ENCODE measurements at places on chromosomes 12 and 14.

DNA sequence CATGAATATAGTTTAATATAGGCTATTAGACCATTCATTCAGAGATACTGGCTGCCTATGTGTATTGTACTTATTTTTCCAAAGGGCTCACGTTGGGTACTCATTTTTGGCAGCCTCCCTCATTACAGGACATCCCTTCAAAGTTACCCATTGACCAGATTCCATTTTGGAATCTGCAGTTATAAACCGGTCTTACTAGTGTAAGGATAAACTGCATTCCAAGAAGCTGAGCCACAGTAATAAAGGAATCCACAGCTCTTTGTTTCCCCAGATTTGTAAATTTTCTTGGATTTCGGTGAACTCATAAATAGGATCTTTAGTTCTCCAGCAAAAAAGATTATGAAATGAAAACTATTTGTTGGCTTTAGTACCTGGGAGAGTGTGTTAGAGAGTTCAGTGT lies 18.9 kb upstream of the CFL2 start:
- DNase-seq = no peak

DNA sequence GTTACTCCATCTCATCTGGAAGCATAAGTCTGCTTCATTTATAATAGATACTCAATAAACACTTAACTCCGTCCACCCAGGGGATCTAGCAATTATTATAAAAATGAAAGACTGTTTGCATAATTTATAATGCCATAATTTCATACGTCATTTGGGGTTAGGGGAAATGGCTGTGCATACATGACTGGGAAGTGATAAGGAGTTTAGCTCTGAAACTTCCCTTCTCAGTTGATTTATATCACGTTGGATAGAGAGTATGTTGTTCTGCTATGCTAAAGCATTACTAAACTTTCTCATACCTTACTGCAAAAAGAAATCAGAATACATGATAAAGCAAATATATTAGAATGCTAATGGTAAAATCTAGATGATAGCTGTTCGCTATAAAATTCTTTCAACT lies 90.4 kb upstream of the DYNC1H1 start:
- no peak for DNase-seq

GRCh38 chr12:93094988-93095737 lies 166.1 kb upstream of the EEA1 start:
- no peak for DNase-seq

- DNase-seq = peak; percentile 55
Observed at GRCh38 chr12:14367040-14367661, 1.7 kb downstream of the ATF7IP start.

DNA sequence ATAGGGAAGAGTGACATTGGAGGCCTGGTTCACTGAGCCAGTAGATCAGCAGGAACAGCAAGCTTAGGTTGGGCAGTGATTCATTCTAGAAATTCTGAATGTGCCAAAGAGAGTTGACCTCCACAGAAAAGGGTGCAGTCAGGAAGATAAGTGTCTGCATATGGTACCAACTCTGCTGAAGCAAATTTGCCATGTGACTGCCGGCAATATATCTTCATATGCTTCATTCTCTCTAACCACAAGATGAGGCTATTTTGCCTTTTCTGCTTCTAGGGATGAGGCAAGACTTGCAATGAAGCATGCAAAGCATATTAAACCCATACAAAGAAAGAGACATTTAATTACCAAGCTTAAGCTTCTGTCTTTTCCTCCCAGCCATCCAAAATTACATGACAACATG lies 13.6 kb downstream of the CCDC198 start:
- DNase-seq = peak; percentile 33

- no peak for DNase-seq
Observed at GRCh38 chr14:22285991-22286390, 303.0 kb downstream of the DAD1 start.

GRCh38 chr12:124768452-124769162 lies 95.1 kb downstream of the SCARB1 start:
- DNase-seq = no peak

DNA sequence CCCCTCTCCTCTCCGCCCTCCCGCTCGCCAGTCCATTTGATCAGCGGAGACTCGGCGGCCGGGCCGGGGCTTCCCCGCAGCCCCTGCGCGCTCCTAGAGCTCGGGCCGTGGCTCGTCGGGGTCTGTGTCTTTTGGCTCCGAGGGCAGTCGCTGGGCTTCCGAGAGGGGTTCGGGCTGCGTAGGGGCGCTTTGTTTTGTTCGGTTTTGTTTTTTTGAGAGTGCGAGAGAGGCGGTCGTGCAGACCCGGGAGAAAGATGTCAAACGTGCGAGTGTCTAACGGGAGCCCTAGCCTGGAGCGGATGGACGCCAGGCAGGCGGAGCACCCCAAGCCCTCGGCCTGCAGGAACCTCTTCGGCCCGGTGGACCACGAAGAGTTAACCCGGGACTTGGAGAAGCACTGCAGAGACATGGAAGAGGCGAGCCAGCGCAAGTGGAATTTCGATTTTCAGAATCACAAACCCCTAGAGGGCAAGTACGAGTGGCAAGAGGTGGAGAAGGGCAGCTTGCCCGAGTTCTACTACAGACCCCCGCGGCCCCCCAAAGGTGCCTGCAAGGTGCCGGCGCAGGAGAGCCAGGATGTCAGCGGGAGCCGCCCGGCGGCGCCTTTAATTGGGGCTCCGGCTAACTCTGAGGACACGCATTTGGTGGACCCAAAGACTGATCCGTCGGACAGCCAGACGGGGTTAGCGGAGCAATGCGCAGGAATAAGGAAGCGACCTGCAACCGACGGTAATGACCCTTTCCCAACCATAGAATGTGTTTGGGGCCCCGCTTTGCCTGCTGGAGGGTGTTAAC lies 615 bp downstream of the CDKN1B start:
- peak; percentile 38 for DNase-seq

GRCh38 chr12:6189028-6189427 lies 11.2 kb upstream of the CD9 start:
- DNase-seq = no peak

DNA sequence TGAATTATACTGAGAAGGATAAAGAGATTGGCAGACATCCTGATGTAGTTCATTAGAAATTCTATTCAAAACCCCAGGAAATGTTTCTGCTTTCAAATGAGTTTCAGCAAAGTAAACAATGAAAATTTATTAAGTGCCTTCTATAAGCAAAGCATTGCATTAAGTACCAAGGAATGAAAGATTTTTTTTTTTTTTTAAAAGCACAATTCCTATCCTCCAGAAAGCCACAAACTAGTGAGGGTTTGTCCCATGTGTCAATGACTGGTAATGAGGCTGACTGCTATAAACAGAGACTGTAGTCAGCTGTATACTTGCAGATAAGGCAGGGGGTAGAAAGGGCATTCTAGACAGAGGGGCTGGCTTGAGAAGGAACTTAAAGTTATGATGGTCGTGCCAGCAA lies 6.7 kb downstream of the ANO4 start:
- DNase-seq = no peak

DNA sequence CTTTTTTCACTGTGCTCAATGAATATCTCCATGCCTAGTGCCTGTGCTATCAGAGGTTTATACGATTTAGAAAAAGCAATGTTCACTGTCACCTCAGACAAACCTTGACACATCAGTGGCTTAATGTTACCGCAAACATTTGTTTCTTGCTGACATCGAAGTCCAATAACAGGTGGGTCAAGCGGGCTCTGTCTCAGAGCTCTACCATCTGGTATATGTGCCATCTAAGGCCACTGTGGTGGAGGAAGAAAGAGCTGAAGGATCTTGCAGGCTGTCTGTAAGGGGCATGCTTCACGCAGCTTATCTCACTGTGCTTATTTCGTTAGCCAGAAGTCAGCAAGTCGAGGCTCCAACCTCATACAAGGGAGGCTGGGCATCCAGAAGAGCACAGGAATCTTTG lies 189.5 kb upstream of the NTF3 start:
- DNase-seq = no peak

- DNase-seq = no peak
Observed at GRCh38 chr12:57250956-57251355, at the start of gene STAC3. STAC3 (minus strand) TSS chr12:57251187; CDS start chr12:57249636, 1,551 bp downstream.

GRCh38 chr12:6347367-6348338 lies 5.8 kb upstream of the TNFRSF1A start:
- DNase-seq = no peak

GRCh38 chr14:23145794-23146350 lies 26.8 kb upstream of the CEBPE start:
- DNase-seq = no peak

DNA sequence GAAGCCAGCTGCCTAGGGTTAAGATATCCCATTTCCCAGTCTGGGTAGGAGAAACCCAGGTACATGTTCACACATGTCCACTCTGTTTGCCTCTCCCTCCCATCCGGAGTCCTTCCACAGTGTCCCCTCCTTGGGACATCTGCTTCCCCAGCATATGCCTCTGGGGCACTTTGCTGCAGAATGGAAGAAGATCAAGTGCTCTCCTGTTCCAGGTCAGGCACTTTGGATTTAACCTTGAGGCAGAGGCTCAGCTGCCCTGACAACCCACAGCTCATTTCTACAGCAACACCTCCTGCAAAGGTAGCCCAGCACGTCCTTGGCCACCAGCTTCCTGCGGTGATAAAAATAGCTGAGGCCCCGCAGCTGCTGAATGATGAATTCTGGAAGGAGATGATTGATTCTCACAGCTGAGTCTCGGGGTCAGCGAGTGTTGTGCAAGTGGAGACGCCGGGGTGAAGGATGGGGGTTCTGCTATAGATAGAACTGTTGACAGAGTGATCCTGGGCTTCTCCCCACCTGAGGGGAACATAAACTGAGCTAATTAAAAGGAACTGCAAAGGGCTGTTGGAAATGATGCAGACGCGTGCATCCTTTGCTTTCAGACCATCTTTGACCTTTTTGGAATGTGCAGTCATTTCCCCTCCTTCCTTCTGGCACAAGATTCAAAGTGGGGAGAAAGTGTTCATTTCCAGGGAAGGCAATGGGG lies 145.0 kb downstream of the SLC38A6 start:
- DNase-seq = no peak

DNA sequence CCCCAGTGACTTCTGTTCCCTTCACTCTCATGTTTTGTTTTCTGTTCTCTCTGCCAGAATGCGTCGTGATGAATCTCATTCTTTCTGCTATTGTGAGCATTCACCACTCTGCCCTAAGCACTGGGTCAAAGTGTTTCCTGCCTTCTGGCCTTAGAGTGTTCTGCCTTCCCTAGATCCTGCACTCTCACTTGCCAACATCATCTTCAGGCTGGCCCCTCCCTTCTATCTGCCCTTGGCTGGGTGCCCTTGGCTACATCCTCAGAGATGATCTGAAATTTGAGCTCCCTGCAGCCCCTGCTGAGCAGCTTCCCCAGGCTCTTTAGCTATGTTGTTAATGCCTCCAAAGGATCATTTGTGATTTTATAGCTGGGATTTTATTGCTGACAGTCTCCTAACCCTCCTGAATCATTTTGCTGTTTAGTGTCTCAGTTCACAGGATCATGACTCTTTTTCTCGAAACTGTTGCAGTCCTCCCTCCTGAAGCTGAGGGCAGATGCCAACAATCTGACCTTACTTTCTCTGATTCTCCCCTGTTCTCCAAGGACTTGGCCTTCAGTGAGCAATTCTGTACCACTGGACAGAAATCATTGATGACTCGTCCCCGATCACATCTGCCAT lies 4.5 kb downstream of the DHRS2 start:
- peak; percentile 55 for DNase-seq

DNA sequence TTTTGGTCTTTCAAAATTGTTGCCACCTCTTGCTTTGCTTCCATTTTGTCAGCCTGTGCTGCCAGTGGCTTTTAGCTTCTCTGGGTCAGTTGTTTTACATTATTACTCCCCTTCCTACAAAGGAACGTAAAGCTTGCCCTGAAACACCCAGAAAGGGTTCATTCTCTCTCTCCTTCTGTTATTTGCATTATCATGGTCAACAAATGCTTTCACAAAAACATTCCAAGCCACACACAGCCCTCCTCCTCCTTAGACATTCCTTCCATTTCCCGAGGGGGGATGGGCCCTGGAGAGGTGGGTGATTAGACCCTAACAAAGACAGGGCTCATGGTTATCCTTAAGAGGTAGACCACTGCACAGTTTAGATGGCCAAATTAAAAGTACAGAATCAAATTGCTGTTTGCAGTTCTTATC lies 60.4 kb upstream of the SINHCAF start:
- DNase-seq = no peak

GRCh38 chr12:67434671-67435370 lies 165.7 kb downstream of the CAND1 start:
- DNase-seq = peak; percentile 64

GRCh38 chr12:99200711-99201384 lies 446.7 kb upstream of the GARIN6 start:
- DNase-seq = peak; percentile 2

DNA sequence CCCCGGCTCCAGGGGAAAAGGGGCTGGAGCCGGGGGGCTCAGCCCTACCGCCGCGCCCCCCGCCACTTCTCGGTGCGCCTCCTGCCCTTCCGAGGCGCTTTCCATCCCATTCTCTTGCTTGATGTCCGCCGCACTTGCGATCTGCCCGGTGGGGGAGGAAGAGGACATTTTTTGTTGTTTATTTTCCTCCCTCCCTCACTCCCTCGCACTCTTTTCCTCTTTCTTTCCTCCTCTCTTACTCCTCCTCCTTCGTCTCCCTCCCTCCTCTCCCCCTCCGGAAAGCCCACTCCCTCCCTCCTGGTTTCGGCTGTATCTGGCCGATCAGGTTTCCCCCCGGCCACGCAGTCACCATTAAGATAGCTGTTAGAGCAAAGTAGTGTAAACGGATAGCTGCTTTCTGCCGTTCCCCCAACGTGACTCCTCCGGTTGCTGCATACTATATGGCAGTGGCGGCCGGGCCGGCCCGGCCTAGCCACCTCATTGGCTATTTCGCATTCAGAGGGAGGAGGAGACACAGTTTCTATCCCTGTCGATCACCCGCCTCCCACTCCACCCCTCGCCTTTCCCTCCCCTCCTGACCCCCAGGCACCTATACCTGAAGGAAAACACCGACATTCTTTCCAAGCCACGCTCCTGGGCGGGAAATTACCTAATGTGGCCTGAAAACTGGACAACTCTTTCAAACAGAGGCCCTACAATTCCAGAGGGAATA lies at the start of gene SIX4:
Gene SIX4, minus strand, starts transcription at position 445 of the 712 bp plus-strand sequence. Its CDS starts 277 bp downstream, at position 168.
- peak; percentile 89 for DNase-seq

- no peak for DNase-seq
Observed at GRCh38 chr12:114306646-114307045, 99.3 kb downstream of the TBX5 start.

DNA sequence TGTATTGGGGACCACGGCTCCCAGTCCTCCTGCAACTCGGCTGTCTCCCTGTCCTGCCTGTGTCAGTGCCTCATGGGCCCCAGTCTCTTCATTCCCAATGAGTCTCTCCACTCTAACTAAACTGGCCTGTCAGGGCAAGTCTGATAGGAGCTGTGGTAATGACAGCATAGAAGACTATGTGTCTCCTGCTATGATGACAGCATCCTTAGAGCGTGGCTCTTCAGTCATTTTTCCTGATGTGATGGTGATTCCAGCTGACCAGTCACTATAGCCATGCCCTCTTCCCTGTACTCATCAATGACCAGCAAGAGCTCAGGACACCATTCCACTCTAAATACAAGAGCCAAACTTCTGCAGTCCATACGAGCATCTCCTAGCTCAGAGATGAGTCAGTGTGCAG lies 339.8 kb downstream of the PCNX1 start:
- no peak for DNase-seq

- DNase-seq = no peak
Observed at GRCh38 chr12:81359736-81360135, 281.9 kb downstream of the ACSS3 start.

Data from MCF 10A (cell line).